ENCODE measurements at places on chromosomes 3 and 15.

GRCh38 chr3:160226026-160226907, 1.0 kb downstream of the C3orf80 start:
- peak; percentile 33 for DNase-seq

- DNase-seq, result no peak
These were observed 9.9 kb downstream of the FOXL2 start for GRCh38 chr3:138936741-138937689.

DNA sequence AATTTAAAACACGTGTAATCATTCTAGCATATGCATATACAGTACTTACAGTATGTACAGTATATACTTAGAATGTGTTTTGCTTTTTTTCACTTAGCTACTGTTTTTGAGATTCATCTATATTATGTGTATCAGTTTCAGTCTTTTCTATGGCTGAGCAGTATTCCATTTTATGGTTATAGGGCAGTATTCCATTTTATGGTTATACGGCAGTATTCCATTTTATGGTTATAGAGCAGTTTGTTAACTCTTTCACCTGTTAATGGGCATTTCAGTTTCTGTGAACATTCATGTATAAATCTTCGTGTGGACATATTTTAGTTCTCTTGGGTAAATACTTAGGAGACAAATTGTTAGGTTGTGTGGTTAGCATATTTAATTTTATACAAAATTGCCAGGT, 40.9 kb downstream of the PDCD6IP start:
- DNase-seq, result no peak

DNA sequence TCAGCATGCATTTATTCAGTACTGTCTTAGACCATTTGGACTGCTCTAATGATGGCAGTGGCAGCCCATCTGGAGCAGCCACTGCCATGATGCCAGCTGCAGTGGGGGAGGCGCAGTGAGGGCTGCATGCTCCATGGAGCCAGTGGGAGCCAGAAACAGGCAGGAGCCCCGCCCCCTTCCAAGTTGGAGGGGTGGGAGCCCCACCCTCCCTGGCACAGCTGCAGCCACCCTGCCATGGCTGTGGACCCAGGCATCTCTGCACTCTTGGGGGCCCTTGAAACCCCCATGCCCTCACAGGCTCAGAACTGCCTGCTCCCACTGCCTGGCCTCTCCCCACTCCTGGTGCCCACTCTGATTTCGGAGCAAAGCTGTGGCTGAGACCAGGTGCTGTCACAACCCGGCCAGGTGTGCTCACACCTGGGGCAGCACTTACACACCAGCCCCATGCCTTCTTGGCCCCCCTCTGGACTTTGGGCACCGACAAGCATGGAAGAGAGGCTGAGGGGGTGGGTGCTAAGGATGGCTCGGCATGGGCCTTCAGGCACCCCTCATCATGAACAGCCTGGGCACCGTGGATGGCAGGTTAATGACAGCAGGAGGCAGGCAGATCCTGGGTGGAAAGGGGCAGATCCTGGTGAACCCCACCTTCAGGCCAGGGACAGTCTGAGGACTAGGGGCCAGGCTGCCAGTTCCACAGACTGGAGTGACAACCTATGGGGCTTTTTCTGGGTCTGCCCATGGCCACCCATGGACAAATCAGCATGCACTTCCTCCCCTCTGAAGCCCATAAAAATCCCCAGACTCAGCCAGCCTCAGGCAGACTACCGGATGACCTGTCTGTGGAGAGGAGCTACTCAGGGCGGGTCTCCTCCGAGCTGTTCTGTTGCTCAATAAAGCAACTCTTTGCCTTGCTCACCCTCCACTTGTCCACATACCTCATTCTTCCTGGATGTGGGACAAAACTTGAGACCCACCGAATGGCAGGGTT, 18.3 kb downstream of the TBC1D21 start:
- DNase-seq, result no peak

- DNase-seq, result no peak
These were observed 5.5 kb downstream of the UROC1 start for GRCh38 chr3:126512026-126512425.

GRCh38 chr3:45491344-45491743, 103.0 kb downstream of the LARS2 start:
- DNase-seq, result no peak

- no peak for DNase-seq
These were observed 55.0 kb downstream of the BDH1 start for GRCh38 chr3:197500812-197501211.

DNA sequence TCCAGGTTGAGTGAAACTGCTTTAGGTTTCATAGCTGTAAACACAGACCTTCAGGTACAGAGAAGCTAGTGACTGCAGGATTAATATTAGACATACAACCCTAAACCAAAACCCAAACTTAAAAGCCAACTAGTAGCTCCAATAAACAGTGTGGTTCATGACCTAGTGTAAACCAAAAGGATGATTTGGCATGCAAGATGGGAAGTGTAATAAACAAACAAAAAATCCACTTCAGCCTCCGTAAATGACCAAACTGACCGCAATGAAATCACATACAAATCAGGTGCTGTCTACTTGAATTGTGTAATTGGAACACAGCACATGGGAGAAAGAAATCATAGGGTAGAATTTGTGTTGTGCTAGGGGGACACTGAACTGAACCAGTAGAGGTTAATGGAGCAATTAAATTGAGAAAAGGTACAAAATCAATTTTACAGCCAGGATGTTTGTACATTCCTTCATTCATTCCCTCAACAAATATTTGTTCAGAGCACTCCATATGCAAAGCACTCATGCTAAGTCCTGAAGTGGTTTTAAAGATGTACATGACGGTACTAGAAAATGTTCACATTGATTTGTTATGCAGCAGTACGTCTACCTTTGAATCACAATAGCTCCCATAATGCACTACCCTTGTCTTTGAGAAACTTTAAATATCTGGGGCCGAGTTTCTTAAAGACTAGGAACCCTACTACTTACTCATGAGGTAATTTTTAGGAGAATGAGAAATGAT, 21.4 kb upstream of the CHST2 start:
- DNase-seq, result no peak

- DNase-seq, result no peak
These were observed 53.3 kb upstream of the CPOX start for GRCh38 chr3:98646680-98647079.

- DNase-seq, result no peak
These were observed 16.7 kb downstream of the CACNA2D3 start for GRCh38 chr3:54138937-54139547.

GRCh38 chr3:6179761-6180160, 681.2 kb upstream of the GRM7 start:
- DNase-seq, result no peak

- no peak for DNase-seq
These were observed 114.5 kb downstream of the RARB start for GRCh38 chr3:25542492-25543039.

- DNase-seq, result no peak
These were observed 131.9 kb upstream of the STAC start for GRCh38 chr3:36248374-36248773.

DNA sequence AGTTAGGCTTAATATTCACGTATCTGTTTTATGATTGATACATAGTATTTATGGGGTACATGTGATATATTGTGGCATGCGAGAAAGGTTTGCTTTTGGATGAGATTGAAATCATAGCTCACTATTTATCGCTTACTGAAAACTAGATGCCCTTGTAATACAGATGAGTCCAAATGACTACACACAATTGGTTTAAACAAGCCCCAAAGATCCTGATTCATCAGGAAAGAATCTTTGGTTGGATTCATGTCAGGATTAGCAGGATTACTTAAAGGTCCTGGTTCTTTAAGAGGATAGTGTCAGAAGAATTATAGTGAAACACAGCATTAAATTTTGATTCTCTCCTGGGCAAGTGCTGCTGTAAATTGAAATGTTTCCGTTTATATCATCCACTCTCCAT, 18.6 kb upstream of the AADAC start:
- no peak for DNase-seq

GRCh38 chr15:52421029-52421428, 107.7 kb downstream of the MYO5A start:
- DNase-seq, result no peak

- DNase-seq, result no peak
These were observed 502 bp upstream of the TIMP4 start for GRCh38 chr3:12159227-12159601.

DNA sequence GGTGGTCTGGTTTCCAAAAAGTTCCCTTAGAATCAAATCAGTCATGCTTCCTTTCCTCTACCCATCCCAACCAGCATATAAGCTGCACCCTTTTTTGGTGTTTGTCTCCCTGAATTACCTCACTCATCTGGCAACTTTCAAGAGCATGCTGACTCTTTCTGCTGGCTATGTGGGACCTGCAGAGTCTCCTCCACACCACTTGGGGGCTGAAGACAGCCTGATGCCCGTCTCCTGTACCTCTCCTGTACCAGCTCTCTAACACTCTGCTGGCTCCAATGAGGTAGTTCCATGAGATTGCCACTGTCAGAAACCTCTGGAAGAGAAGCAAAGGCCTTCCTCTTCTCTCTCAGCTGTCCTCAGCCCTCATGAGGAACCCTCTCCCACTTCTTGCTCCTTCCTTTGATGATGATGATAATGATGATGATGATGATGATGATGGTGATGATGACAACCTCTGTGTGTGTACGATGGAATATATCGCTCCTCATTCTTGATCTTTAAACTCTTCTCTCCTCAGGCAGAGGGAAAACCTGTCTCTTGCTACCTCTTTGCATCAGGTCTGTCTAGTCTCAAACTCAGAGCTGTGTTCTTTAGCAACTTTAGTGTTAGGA, 257.5 kb downstream of the ZNF621 start:
- DNase-seq, result no peak

DNA sequence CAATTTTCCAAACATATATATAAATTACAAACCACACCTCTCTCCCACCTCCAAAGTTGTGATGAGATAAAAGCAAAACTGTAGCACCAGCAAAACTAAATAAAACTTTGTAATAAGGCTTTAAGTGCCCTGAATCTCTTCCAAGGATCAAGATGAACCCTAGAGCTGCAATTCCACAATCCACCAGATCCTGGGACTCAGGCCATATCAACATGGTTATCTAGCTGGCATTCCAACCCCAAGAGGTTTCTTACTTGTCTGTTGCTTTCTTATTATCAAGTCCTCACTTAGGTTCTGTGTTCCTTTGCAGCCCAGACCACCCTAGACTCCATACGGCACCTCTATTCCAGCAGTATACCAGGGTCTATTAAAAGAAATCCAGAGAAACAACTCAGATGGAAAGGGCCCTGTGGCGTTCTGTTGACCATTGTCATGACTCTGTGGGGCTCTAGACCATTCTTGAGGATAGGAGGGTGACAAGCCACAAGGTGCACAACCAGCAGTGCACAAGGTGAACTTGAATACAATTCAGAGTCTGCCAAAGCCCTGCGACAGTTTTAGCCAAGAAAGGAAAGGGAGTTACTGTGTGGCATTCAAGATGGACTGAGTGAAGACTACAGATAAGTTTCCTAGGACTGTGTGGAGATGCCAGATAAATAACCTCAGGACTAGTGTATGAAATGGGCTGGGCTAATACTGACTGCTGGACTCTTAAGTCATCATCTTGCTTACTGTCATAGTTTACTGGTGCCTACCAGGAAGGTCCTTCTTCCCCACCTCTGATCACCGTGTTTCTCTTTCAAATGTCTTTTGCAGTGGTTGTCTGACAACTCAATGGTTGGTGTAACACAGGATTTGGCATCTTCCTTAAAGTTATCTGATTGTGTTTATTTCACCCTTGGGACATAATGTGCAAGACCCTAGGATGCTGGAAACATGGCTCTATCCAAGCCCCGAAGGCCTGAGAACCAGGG, 27.2 kb downstream of the ACKR2 start:
- DNase-seq, result no peak

DNA sequence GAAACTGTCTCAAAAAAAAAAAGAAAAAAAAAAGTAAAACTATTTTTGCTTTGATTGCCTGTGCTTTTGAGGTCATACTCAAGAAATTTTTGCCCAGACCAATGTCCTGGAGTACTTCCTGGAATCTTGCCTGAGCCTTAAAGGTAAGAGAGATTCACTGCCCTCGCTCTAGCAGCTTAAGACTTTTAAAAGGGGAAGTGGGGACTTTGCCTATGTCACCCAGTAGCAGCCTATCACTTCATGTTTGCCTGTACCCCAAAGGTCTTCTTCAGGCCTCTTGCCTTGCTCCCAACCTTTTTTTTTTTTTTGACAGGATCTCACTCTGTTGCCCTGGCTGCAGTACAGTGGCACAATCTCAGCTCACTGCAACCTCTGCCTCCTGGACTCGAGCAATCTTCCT, 18.9 kb upstream of the GOLGB1 start:
- DNase-seq, result no peak

DNA sequence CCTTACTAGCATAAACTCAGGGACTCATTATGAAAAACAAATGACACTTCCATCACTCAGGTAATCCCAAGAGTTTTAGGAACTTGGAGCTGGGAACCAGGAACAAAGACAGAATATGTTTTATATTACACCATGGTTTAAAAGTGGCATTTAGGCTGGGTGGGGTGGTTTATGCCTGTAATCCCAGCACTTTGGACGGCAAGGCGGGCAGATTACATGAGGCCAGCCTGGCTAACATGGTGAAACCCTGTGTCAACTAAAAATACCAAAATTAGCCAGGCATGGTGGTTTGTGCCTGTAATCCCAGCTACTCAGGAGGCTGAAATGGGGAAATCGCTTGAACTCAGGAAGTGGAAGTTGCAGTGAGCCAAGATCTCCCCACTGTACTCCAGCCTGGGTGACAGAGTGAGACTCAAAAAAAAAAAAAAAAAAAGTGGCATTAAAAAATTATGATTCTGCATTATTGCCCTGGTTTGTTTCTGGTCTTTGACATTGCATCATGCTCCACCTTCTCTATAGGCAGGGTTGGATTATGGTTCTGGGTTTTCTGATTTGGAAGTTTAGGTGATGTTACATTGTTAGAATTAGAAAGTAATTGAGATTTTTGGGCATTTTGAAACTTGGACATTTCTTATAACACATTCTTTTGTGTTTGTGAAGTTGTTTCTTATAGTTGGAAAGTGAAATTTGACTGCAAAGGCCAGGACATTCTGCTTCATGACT, 19.0 kb downstream of the SQOR start:
- no peak for DNase-seq

DNA sequence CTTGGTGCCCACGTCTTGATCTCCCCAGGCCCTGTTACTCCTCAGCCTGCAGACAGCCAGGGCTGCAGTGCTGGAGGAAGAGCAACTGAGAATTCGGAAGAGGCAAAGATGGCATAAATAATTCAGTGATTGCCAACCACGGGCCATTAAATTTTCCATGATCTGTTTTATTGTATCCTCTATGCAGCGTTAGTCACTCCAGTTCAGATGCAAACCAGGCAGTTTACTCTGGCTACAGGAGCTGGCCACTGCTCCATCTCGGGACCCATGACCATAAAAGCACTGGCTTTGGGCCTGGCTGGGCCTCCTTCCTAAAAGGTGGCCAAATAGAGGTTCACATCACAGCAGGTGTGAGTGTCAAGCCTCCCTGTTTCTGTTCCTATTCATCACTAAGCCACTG, 137.6 kb upstream of the TLE3 start:
- DNase-seq, result no peak

- DNase-seq, result no peak
These were observed 338.6 kb upstream of the NECTIN3 start for GRCh38 chr3:110733045-110733444.

DNA sequence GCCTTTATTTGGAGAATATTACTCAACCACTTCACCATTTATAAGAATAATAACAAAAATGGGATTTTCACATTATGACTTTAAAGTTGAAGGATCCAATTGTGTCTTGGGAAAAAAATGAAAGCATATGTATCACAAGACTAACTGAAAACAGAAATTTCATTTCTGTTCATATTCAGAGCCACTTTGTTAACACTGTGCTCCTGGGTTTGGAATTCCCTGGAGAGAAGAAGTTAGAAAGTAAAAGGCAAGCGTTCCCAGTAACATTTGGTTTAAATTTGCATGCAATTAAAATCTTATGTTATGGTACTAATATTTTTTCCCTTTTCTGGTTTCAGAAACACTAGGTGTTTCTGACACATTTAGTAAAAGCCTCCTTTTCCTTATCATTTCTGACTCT, 230.8 kb downstream of the RBMS3 start:
- DNase-seq, result no peak
